ENCODE measurements at places on chromosomes 3 and 15. TPM values are rescaled to one million over a fixed set of nuclear protein-coding genes. Genes with fewer than 3 reads are reported as not detected.

DNA sequence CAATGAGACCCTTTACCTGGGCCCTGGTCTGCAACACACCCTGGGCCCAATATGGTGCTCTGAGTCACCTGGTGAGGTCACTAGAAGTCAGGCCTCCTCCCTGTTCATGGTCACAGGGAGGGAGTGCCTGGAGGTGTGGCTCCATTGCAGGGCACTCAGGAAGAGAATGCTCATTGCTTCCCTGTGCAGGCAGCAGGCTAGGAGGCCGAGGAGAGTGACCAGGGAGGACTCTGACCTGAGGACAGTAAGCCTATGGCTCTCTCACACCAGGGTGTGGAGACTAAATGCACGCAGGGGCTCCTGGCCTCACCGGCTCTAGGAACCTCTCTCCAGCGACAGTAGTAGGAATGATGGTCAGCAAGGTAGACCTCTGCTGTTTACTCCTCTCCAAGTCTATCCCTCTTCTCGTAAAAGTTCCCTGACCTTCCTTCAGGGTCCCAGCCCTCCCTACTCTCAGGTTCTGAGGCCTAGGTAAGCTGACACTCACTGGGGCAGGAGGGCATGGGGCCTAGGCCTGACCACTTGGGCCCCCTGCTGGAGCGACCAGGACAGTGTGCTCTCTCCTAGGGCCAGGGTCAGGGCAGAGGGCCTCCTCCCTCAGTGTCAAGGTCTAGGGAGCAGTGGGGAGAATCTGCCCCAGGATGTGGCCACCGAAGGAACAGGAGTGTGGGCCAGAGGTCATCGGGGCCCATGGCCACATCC lies 9.6 kb upstream of the SLCO2A1 start:
- H3K4me3 ChIP-seq, result no peak overlapping the region
- H3K27ac ChIP-seq, result no peak overlapping the region
- DNase-seq, result no peak
- no peaks in the 10 kb centered on the region for H3K36me3 ChIP-seq

DNA sequence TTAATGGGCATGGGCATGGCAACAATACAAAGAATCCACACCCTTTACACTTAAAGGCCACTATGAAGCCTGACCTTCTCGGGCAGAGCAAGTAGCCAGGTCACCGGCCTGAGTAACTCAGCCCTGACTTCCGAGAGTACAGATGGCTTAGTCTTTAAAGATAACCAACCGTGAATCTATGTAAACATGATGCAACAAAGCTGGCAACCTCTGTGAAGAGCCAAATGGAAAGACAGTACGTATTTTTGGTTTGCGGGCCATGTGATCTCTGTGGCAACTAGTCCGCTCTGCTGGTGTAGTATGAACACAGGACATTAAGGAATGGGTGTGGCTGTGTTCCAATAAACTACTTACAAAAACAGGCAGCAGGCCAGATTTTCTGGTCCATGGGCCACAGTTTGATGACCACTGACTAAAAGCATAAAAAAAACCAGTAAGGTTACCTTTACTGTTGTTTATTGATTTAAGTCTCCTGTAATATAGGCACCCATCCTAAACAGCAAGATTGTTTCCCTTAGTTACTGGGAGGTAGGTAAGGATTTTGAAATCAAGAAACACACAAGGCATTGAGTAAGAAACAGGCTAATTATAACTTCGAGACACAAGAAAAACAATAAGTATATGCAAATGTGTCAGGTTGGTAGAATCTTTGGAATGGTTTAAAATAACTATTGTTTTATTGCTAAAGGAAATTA lies 14.5 kb downstream of the RIOX2 start:
- no peak for DNase-seq
- H3K4me1 ChIP-seq, result no peaks in the 10 kb centered on the region
- no peak overlapping the region for H3K4me3 ChIP-seq
- H3K27ac ChIP-seq, result no peak overlapping the region

GRCh38 chr3:17070161-17070959 lies 185.6 kb downstream of the PLCL2 start:
- no peaks in the 10 kb centered on the region for H3K4me1 ChIP-seq
- no peak for DNase-seq
- no peak overlapping the region for H3K27ac ChIP-seq

GRCh38 chr3:3951501-3951900 lies 152.3 kb downstream of the LRRN1 start:
- H3K36me3 ChIP-seq, result no peaks in the 10 kb centered on the region
- H3K4me1 ChIP-seq, result no peaks in the 10 kb centered on the region
- no peak overlapping the region for H3K27ac ChIP-seq
- no peak for DNase-seq
- no peaks in the 10 kb centered on the region for H3K27me3 ChIP-seq
- no peak overlapping the region for H3K4me3 ChIP-seq

Gene FANCD2OS
- total RNA-seq, result not detected

- no peaks in the 10 kb centered on the region for H3K36me3 ChIP-seq
- no peaks in the 10 kb centered on the region for H3K27me3 ChIP-seq
- H3K27ac ChIP-seq, result no peak overlapping the region
- no peak for DNase-seq
- H3K4me1 ChIP-seq, result peaks cover 21% of the 10 kb centered on the region
- H3K4me3 ChIP-seq, result no peak overlapping the region
Measured at GRCh38 chr15:90262426-90262825, 3.0 kb upstream of the NGRN start.

DNA sequence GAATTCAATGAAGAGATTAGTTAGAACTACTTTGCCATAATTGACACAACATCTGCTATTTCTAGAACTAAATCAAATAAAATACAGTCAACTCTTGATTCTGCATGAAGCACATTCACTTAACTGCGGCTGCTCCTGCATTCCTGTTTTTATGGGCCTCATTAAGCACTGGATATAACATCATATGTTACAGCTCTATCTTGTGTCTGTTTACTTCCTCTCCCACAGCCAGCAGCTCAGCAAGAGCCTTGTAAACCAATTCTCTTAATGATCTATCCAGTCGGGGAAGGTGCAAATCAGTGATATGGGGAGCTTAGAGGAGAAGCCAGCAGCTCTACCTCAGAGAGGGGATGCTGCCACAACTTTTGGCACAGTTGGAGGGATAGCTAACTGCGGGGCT lies 329.2 kb downstream of the ARRDC4 start:
- H3K4me1 ChIP-seq, result peaks cover 6% of the 10 kb centered on the region
- H3K4me3 ChIP-seq, result no peak overlapping the region
- H3K27ac ChIP-seq, result no peak overlapping the region
- no peaks in the 10 kb centered on the region for H3K27me3 ChIP-seq

- no peak for DNase-seq
- no peaks in the 10 kb centered on the region for H3K36me3 ChIP-seq
- H3K4me3 ChIP-seq, result no peak overlapping the region
- no peaks in the 10 kb centered on the region for H3K4me1 ChIP-seq
- no peaks in the 10 kb centered on the region for H3K27me3 ChIP-seq
Measured at GRCh38 chr3:58633157-58633865, 33.3 kb downstream of the FAM3D start.

Gene FBXW12
- total RNA-seq, result not detected

Gene PLAAT1
- not detected for total RNA-seq

Gene GRAMD1C
- 1.5 TPM for total RNA-seq

Gene EFCAB12
- total RNA-seq, result 0.68 TPM

- no peaks in the 10 kb centered on the region for H3K4me1 ChIP-seq
- H3K36me3 ChIP-seq, result no peaks in the 10 kb centered on the region
- H3K27ac ChIP-seq, result no peak overlapping the region
- DNase-seq, result no peak
- H3K4me3 ChIP-seq, result no peak overlapping the region
- no peaks in the 10 kb centered on the region for H3K27me3 ChIP-seq
Measured at GRCh38 chr15:28079313-28079969, 19.7 kb downstream of the OCA2 start.

DNA sequence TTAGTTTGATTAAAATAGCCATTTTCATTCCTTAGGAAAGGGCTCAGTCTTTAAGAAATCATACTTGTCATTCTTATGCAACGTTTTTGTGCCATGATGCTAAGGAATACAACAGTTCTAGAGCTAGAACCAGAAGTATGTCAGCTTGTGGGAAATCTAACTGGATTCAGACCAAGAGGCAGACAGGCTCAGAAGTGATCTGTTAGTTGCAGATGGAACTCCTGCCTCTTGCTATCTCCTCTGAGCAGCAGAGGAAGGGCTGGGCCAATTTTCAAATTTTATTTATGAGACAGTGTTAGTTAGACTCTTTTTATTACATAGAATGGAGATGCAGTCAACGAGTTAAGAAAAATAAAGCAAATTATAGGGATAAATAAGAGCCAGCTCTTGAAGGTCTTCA lies 48.5 kb upstream of the RYR3 start:
- H3K4me3 ChIP-seq, result no peak overlapping the region
- H3K27ac ChIP-seq, result no peak overlapping the region
- H3K4me1 ChIP-seq, result no peaks in the 10 kb centered on the region
- H3K27me3 ChIP-seq, result no peaks in the 10 kb centered on the region

- H3K36me3 ChIP-seq, result no peaks in the 10 kb centered on the region
- no peaks in the 10 kb centered on the region for H3K27me3 ChIP-seq
- no peak overlapping the region for H3K4me3 ChIP-seq
- peaks cover 6% of the 10 kb centered on the region for H3K4me1 ChIP-seq
Measured at GRCh38 chr15:64249406-64249805, 86.6 kb upstream of the PPIB start.

- no peak for DNase-seq
- H3K27me3 ChIP-seq, result no peaks in the 10 kb centered on the region
- no peak overlapping the region for H3K4me3 ChIP-seq
- peaks cover 6% of the 10 kb centered on the region for H3K4me1 ChIP-seq
Measured at GRCh38 chr15:31265090-31265870, 61.4 kb upstream of the KLF13 start.

Gene OR5H14
- total RNA-seq, result not detected

DNA sequence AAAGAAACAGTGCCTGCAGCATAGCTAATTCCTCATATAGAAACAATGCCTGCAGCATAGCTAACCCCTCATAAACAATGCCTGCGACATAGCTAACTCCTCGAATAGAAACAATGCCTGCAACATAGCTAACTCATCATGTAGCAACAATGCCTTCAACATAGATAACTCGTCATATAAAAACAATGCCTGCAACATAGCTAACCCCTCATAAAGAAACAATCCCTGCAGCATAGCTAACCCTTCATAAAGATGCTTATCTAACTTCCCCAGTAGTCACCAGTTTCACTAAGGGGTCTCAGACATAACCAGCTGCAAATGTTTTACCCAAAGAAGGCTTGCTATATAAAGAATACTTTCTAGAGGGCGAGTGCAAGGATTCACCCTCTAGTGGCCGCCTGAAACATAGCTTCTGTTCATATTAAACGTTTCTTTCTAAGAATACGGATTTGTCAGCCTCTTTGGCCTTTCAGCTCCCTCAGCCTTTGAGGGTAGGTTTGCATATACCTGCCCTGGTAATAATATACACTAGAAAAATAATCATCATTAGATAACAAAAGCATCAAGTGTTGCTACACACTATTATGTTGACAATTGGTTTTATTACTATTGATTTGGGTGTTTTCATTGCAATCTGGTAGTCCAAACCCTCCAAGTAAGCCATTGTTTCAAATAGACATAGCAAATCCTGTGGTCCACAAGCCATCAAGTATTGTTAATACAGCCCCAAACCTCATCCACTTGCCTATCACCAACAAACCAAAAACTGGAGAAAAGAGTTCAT lies 44.4 kb upstream of the FAN1 start:
- H3K27ac ChIP-seq, result no peak overlapping the region
- DNase-seq, result no peak
- no peaks in the 10 kb centered on the region for H3K27me3 ChIP-seq
- no peaks in the 10 kb centered on the region for H3K36me3 ChIP-seq

GRCh38 chr3:76969996-76970615 lies 69.8 kb upstream of the ROBO2 start:
- no peaks in the 10 kb centered on the region for H3K4me1 ChIP-seq
- no peaks in the 10 kb centered on the region for H3K36me3 ChIP-seq

- DNase-seq, result no peak
- no peak overlapping the region for H3K27ac ChIP-seq
- H3K4me3 ChIP-seq, result no peak overlapping the region
- H3K4me1 ChIP-seq, result no peaks in the 10 kb centered on the region
Measured at GRCh38 chr3:118955914-118956556, 78.6 kb downstream of the IGSF11 start.

DNA sequence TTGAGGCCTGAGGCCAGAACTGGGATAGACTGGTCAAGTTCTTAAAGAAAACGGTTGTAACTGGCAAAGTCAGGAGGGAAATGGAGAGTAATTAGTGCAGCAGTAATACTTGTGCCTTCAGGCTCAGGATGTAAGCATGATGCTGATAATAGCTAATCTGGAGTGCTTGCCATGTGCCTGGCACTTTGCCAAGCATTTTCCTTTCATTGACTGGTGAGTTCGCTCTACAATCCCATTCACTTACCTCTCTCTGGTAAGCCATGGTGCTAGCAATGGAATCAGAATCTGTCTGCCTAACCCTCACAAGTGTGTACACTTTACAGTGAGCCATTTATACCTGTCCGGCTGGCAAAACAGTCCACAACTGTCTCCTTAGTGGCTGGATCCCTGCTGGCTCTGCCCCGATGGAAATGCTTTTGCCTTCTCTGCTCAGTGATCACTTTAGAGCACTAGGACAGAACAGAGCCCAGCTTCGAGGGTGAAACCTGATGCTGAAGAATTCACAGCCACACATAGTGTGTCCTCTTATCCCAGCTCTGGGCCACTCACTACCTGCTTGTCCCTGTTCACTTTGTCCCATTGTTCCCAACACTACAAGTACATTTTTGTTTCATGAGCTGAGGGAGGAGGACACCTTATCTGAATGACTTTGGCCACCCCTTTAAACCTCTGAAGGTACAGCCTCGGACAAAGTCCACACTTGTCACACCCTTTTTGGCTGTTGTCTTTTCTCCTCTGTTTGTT lies 10.3 kb downstream of the CHP1 start:
- no peak overlapping the region for H3K4me3 ChIP-seq
- H3K36me3 ChIP-seq, result peaks cover 6% of the 10 kb centered on the region
- no peaks in the 10 kb centered on the region for H3K27me3 ChIP-seq

GRCh38 chr15:96273317-96274086 lies 57.0 kb upstream of the NR2F2 start:
- no peaks in the 10 kb centered on the region for H3K4me1 ChIP-seq
- DNase-seq, result no peak
- no peak overlapping the region for H3K4me3 ChIP-seq
- no peaks in the 10 kb centered on the region for H3K27me3 ChIP-seq
- no peak overlapping the region for H3K27ac ChIP-seq

Measured in thoracic aorta (tissue), 2 donors.